ENCODE measurements at places on chromosomes 2 and 18.

- no peak for DNase-seq
Measured at GRCh38 chr18:24616653-24617052, 156.2 kb downstream of the HRH4 start.

DNA sequence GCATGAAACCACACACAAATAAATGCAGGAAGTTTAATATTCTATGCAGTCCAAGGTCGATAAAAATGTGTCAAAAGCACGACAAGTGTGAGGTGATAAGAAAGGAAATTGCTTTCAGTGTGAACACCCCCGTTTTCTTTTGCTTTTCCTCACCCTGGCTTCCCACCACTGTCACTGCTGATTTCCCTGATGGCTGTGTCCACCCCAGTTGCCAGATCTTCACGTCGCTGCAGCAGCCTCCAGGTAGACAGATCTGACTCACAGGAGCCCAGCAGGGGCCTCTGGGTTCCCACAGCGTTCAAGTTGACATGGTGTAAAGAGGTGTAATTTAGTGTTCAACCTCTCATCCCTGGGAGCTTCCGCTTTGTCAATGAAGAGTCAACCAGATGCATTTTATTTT lies 128.0 kb upstream of the TACR1 start:
- no peak for DNase-seq

GRCh38 chr2:132478461-132479105 lies 62.0 kb downstream of the GPR39 start:
- DNase-seq = no peak

- no peak for DNase-seq
Measured at GRCh38 chr2:55120634-55121359, 70.5 kb upstream of the RTN4 start.

GRCh38 chr2:96903318-96903717 lies 33.4 kb upstream of the SEMA4C start:
- no peak for DNase-seq

- no peak for DNase-seq
Measured at GRCh38 chr2:19988600-19988999, 1.3 kb downstream of the WDR35 start.

DNA sequence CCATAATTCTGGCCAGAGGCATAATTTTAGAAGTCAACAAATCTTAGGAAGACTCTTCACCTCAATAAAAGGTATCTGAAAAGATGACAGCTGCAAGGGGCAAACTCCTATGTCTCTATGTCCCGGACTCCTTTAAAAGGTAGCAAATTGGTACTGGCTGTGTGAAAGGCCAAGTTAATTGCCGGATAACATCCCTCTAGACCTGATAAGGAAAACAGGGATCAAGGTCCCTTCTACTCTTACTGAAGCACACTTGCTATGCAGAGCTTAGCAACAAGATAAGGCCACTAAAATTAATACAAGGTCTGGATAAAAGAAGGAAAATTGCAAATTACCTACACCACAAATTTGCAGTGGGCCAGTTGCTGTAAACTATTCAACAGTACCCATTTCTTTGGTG lies 141.0 kb upstream of the EPC2 start:
- DNase-seq = no peak

- DNase-seq = peak; percentile 8
Measured at GRCh38 chr2:187552828-187553681, 1.2 kb downstream of the TFPI start.

DNA sequence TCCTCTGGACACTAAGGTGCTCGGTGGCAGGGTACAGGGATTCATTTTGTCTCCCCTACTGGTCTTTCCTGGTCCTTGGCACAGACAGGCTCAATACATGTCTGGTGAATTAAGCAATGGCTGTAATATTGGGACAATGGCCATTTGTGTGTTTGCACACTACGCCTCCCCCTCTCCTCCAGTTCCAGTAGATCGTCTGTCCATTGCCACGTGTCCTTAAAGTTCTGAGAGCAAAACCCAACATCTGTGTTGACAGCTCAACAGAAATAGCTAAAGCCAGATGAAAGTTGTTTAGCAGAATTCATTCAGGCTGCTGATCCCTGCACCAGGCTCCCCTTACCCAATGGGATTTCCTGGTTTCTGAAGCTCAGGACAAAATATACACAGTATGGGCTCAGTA lies 9.0 kb upstream of the FABP1 start:
- DNase-seq = no peak

DNA sequence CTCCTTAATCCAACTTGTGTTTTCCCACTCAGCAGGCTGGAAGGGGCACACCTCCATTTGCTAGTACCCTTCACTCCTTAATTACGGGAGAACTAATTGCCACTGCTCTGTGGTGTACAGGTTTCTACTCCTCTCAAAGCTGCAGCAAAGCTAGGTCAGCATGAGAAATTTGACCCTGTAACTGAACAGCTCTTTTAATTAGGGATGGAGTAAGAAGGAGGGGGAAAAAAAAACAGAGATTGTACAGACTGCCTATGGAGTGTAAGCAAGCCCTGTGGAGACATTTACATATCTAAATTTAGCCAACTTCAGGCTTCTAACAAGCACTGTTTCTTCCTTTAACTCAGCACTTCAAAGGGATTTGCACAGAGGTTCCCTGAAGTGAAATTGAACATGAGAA lies 629.7 kb upstream of the SETBP1 start:
- no peak for DNase-seq

GRCh38 chr2:42241517-42241916 lies 72.4 kb downstream of the EML4 start:
- no peak for DNase-seq

DNA sequence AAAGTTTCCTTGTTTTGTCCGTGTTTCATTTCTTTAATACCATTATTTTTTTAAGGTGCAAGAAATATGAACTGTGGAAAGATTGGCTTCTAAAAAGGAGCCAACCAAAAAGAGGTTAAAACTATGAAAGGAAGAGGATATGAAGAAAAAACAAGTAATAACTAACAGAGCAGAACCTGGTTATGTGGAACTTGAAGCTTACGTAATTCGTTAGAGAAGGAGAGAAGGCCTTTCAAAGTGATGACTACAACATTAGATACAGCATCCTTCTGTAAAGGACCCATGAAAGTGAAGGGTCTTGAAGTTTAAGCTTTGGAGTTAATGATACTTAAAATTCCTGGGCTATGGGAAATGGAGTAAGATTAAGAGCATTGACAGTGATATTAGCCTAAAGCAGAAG lies 84.5 kb downstream of the ANKRD12 start:
- DNase-seq = no peak

DNA sequence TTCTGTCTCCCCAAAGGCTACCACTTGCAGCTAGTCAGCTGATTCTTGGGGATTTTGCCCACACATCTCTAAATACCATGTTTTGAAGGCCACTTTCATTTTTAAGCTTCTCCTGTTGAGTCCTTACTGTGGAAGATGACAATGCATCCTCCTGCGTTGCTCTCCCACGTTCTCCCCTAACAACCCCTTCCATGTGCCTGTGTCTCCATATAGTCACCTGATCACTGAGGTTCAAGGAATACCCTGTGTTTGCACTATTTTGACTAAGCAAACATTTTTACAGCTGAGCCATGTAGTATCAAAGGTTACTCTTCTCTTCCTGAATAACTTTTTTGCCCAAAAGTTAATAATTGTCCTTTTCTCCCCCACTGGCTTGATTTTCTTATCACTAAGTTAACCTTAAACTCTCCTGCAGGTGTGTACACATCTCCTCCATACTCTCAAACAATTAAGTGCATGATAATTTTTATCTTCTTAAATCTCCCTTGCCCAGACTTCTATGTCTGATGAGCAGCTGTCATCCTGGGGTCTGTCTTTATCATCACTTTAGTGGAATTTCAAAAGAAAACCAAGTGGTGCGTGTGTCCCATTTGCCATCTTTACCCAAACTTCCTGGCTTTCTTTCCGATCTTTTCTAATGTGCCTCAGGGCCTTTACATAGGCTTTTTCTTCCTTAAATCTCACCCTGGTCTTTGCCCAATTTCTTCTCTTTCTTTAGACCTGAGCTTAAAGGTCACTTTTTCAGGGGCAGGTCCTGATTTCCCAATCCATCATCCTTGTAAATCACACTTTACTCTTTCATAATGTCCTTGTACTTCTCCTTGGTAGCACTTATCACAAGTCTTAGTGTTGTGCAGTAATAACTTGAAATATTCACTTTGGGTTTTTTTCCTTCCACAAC lies 85.2 kb upstream of the SPATS2L start:
- no peak for DNase-seq

DNA sequence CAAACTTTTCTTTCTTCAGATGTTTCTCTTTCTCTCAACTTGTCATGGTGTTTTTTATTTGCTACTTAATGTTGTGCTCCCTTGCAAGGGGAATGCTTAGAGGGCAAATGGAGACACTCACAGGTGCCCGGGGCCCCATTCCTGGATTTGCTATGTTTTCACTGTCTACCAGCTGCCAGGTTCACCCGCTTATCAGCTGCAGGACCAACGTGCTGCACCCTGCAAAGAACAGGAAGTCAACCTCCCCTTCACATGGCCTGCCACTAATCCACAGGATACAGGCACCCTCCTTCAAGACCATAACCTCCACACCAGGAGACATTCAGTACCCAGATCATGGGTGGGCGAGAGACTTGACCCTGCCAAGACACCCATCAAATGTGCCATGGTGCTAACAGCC lies 237.6 kb upstream of the STON1 start:
- no peak for DNase-seq

DNA sequence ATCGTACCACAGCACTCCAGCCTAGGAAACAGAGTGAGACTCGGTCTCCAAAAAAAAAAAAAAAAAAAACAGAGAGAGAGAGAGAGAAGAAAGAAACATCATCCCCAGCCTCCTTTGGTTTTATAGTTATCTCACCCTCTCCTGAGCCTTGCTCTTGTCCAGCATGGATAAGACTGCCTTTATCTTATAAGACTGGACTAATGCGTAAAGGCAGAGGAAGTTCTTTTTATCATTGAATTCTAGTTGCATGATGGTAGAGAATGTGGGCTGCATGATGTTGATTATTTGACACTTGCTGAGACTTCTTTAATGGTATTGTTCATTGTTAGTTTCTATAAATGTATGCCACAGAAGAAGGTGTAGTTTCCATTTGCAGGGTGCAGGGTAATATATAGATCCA lies 124.4 kb downstream of the ZBTB7C start:
- DNase-seq = no peak

DNA sequence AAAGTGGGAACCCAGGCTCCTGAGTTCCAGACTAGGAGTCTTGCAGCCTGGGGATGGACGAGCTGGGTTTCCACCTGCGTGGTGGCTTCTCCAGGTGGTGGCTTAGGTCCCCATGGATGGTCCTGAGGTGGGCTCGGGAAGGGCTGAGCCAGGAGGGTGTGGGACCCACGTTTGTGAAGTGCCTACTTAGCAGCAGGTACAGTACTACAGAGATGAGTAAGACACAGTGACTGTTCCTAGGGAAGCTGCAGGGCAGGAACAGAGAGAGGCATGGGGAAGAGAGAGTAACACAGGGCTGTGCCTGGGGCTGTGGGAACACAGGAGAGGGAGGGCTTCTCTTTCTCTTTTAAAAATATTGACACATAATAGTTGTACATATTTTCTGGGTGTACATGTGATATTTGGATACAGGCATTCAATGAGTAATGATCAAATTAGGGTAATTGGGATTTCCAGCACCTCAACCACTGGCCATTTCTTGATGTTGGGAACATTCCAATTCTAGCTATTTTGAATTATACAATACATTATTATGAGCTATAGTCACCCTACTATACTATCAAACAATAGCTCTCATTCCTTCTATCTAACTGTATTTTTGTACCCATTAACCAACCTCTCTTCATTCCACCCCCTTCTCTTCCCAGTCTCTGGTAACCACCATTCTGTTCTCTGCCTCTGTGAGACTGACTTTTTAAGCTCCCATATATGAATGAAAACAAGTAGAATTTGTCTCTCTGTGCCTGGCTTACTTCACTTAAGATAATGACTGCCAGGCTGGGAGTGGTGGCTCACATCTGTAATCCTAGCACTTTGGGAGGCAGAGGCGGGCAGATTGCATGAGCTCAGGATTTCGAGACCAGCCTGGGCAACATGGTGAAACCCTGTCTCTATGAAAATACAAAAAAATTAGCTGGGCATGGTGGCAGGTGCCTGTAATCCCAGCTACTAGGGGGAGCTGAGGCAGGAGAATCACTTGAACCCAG lies 15.0 kb downstream of the TOGARAM2 start:
- DNase-seq = no peak

GRCh38 chr2:170101789-170102188 lies 76.2 kb upstream of the MYO3B start:
- no peak for DNase-seq

GRCh38 chr18:30455741-30456140 lies 586.8 kb downstream of the DSC3 start:
- DNase-seq = no peak

DNA sequence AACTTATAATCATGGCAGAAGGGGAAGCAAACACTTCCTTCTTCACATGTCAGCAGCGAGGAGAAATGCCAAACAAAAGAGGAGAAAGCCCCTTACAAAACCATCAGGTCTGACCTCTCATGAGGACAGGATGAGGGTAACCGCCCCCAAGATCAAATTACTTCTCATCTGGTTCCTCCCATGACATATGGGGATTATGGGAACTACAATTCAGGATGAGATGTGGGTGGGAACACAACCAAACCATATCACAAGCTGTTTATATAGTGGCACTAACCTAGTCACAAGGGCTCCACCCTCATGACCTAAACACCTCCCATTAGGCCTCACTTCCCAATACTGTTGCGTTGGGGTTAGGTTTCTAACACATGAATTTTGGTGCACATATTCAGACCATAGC lies 110.0 kb downstream of the OSBPL6 start:
- no peak for DNase-seq

- DNase-seq = no peak
Measured at GRCh38 chr18:2636126-2636631, 19.3 kb upstream of the SMCHD1 start.

- no peak for DNase-seq
Measured at GRCh38 chr2:138237667-138238384, 263.7 kb upstream of the SPOPL start.

GRCh38 chr18:35131387-35132020 lies 90.3 kb downstream of the MAPRE2 start:
- no peak for DNase-seq

- DNase-seq = no peak
Measured at GRCh38 chr2:109429567-109430328, 184.0 kb downstream of the SEPTIN10 start.

- no peak for DNase-seq
Measured at GRCh38 chr18:22609642-22610041, 191.9 kb upstream of the CTAGE1 start.

DNA sequence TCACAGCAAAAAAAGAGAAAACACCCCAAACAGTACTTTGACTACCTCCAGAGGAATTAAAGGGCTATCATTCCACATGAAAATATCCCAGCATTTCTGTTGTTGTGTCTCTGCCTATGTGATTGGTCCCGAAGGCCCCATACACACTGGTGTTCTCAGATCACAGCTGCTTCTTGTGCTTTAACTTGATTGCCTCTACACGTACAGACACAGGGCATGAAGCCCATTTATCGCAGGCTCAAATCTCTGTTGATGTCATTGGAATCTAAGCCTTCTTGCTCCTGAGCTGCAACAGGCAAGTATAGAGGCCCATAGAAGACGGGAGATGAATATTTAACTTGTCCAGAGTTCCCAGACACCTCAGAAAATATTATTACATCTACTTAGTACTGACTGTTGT lies 405.2 kb downstream of the NCKAP5 start:
- no peak for DNase-seq

All from activated T-cell treated with anti-CD3 and anti-CD28 coated beads, Interleukin-2, amount 50 U/mL, for 72 hours (primary cell).